AML-193 (cell line): ENCODE measurements at places on chromosomes 13 and 19.

DNA sequence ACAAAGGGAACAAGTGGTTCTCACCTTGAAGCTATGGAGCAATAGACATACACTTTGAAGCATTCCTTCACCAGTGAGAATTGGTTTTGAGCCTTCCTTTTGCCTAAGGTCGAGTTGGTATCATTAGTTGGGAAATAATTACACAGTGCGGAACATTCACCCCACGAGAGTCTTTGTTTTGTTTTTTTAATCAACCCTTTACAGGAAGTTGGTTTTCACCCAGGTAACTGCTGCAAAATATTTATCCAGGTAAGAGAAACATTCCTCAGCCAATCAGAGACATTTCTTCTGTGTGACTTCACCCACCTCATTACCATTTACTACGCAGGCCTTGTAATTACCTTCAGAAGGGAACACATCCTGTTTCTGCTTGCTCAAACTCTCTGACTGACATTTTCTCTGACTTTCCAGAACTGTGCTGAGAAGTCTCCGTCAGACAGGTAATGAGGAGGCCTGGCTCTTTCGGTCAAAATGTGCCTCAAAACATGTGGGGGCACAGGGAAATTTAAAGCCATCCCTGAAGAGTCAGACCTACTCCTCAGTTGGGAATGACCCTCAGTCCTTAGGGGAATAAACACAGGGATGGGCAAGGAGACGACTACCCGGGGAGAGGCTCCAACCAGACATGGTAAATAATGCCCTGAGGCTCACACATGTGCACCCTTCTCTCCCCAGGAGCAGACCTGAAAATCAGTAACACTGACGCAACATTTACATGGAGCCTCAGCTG lies 22.7 kb upstream of the SERP2 start:
- no peak for DNase-seq

DNA sequence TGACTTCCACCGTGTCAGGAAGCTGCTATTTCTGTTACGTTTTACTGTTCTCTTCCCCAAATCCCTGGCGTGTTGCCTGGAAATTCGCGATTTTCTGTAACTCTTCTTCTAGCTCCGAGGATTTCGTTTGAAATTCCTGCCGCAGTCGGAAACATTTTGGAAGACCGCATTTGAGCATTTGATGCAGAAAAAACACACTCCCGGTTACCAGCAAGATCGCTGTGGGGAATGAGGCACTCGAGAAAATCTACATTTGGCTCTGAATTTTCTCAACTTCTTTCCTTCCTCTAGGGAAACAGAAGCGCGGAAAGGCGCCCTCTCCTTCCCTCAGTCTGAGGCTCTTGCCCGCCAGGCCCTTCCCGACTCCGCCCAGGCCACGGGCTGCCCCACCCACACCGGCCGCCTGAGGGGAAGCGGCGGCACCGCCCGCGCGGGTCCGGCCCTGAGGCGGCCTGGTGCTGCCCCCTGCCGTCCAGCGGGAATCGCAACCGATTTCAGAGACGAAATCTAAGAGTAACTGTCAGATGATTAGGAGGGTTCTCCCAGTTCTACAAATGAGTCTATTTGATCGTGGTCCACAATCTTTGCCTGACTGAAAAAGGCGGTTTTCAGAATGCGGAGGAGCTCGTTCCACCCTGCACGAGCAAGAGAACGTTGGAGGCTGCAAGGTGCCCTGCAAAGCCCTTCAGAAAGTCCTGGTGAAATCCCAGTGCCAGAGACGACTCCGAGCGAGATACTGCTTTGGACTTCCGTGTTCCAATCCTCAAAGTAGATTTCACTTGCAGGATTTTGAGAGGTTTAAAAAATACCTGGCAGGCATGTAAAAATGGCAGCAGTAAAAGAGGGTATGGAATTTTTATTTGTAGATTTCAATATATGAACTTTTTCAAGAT lies 18.4 kb upstream of the TUBGCP3 start:
- peak; percentile 92 for DNase-seq

DNA sequence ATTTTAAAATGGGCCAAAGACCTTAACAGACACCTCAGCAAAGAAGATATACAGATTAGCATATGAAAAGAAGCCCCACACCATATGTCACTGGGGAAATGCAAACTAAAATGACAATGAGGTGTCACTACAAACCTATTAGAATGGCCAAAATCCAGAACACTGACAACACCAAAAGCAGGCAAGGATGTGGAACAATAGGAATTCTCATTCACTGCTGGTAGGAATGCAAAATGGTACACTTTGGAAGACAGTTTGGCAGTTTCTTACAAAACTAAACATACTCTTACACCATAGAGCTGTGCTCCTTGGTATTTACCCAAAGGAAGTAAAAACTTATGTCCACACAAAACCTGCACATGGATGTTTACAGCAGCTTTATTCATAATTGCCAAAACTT lies 23.1 kb downstream of the ELF1 start:
- no peak for DNase-seq

DNA sequence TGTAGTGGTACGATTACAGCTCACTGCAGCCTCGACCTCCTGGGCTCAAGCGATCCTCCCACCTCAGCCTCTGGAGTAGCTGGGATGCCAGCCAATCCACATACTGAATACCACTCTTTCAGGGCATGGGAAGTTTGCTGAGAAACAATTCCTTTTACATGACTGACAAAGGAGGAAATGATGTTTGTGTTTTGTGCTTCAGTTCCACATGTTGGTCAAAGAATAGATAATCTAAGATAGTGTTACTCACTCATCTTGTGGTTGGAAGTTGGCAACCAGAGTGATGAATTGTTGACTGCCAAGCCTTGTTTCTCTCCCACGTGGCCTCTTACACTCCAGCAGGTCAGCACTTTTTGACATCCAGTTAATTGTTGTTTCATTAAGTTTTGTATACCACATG lies 7.6 kb downstream of the MBD3L2B start:
- DNase-seq = no peak

DNA sequence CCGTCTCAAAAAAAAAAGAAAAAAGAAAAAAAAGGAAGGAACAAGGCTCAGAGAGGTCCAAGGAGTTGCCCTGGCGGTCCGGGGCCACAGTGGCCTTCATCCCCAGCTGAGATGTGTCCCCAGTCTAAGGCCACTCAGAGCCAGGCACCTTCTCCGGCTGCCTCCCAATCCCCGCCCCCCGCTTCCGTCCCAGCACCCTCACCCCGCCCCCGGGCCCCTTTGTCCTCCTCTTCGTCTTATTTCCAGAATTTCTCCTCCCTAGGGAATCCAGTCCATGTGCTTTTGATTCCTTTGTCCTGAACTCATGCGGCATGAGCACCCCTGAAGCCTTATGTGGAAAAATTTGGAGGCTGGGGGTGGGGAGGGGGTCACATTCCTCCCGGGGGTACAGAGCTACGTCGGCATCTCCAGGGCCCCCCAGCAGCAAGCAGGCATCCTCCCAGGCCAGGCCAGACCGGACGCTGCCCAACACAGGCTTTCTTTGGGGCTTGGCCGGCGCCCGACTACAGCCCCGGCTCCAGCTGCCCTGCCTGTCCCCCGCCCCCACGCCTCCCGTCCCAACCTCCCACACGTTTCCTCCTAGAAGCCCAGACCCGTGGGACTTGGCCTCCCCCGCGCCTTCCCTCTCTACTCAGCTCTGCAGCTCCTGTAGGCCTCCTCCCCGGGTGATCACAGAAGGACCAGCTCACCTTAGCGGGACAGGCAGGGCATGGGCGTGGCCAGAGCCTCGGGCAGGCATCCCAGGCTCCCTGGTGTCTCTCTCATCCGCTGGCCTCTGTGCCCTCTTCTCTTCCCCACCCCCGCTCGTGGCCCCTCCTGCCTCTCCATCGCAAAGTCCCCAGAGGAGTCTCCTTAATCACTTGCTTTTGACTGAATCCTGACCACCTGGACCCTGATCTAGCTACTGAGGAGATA lies 17.8 kb upstream of the ADGRE5 start:
- peak; percentile 23 for DNase-seq

DNA sequence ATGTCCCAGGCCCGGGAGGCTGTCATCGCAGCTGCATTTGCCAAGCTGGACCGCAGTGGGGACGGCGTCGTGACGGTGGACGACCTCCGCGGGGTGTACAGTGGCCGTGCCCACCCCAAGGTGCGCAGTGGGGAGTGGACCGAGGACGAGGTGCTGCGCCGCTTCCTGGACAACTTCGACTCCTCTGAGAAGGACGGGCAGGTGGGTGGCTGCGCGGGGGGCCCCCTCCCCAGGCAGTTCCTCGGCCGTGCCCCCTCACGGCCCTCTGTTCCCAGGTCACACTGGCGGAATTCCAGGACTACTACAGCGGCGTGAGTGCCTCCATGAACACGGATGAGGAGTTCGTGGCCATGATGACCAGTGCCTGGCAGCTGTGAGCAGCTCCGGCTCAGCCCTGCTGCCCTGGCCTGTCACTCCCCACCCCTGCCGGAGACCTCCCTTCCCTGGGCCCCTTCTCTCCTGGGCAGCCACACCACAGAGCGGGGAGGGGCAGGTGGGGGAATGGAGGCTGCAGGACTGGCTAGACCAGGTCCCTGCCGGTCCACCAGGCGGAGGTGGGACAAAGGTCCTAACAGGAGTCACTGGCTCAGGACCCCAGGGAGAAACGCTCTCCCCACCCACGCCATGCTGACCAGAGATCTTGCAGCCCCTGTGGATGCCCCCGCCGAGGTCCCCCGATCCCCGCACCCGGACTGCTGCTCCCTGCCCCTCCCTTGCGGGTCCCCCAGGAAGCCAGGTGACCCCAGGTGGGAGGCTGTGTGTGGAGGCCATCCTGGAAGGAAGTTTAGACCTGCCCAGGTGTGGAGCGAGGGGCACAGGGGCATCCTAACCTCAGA lies 1.1 kb downstream of the CAPS start:
- DNase-seq = no peak

DNA sequence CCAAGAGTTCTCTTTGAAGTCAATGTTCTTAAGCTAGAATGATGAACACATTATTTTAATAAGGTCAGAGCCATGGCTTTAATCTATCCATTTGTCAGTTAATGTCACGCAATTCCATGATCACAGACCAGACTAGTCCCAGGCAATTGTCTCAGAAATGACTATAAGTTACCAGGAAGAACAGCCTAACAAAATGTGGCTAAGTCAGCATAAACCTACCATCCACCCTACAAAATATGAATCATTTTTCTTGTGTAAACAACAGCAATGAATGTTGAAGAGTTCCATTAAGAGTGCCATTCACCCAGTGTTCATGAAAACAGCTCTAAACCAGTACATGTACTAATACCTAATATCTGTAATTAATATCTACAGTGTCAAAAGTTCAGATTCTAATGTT lies 127.5 kb downstream of the KCTD12 start:
- no peak for DNase-seq
